ENCODE measurements at places on chromosomes 5 and 9.

- DNase-seq: no peak
These were observed 167.0 kb upstream of the FBXL17 start for GRCh38 chr5:108548684-108549596.

GRCh38 chr5:60611099-60611740, 88.7 kb downstream of the DEPDC1B start:
- DNase-seq: no peak

- no peak for DNase-seq
These were observed 194.6 kb downstream of the DENND1A start for GRCh38 chr9:123735376-123735775.

DNA sequence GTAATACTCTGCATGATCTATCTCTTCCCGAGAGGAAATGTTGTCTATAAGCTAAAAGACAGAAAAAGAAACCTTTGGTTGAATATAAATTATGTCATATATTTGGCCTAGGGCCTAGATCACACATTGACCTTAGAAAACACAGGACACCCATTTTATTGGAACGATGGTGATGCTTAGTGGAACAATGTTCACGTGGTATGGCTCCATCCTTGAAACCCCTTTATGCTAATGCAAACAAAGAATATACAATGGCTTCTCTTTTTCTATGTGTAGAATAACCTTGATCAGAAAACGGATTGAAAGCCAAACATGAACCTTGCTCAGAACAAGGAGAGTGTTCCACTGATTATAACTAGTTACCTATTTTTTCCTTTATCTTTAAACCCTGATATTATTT, 24.5 kb downstream of the MRPS27 start:
- no peak for DNase-seq

DNA sequence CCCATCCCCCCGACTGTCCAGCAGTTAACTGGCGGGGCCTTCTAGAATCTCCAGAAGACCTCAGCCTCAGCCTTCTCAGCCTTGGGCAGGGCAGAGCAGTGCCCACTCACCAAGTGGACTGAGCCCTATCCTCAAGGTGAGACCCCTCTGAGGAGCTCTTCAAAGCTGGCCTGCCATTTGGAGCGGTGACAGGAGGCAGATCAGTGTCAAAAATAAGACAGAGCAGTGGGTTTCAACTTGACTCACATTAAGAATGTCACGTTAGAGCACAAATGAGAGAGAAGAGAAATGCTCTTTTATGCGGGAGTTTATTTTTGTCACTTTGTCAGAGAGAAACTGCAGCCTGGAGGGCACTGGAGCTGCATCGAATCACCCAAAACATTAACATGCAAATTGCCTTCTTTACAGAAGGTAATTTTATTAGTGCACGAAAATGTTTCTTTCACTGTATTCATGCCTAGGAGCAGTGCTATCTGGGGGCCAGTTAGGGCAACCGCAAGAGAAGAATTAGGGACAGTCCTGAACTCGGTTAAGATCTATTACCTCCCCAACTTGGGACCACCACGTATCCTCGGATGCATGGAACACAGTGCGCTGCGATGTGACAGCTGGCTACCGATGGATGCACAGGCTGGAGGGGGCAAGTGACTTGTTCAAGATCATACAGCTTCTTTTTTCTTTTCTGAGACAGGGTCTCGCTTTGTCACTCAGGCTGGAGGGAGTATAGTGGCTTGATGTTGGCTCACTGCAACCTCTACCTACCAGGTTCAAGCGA, 188.5 kb downstream of the DAB2IP start:
- no peak for DNase-seq

DNA sequence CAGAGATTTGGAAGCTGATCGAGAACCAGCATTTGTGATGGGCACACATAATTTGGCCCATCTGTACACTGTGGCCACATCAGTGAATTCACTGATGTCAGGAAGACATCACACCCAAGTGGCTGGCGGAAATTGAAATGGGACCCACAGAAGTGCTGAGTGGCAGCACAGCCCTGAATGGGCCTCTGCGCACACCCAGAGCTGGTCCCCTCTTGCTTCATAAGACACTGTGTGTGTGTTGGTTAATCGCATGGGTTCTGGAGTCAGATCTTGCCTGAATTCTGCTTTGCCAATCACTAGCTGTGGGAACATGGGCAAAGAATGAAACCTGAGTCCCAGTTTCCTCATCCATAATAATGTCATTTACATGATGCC, 72.2 kb downstream of the PCSK5 start:
- DNase-seq: no peak
